Endothelial cell (in vitro differentiated cells): ENCODE measurements at places on chromosomes 1 and 21. TPM values are rescaled to one million over a fixed set of nuclear protein-coding genes. Genes with fewer than 3 reads are reported as not detected.

GRCh38 chr1:20150326-20150705 lies 11.2 kb downstream of the PLA2G2F start:
- H3K4me1 ChIP-seq: peaks cover 4% of the 10 kb centered on the region
- no peak overlapping the region for H3K4me3 ChIP-seq
- no peak for DNase-seq

- H3K4me3 ChIP-seq: peak overlapping the region; percentile 91
- peak; percentile 86 for DNase-seq
- H3K27ac ChIP-seq: no peak overlapping the region
- H3K36me3 ChIP-seq: no peaks in the 10 kb centered on the region
These were observed 11.5 kb upstream of the COL16A1 start for GRCh38 chr1:31715087-31715872.

AQP10 gene
- total RNA-seq: not detected

- no peak overlapping the region for H3K4me3 ChIP-seq
- no peak for DNase-seq
- H3K36me3 ChIP-seq: no peaks in the 10 kb centered on the region
- peaks cover 27% of the 10 kb centered on the region for H3K4me1 ChIP-seq
These were observed 2.3 kb upstream of the GIPC2 start for GRCh38 chr1:78043436-78043835.

GPR61 gene
- total RNA-seq: not detected

CGN gene
- 50.7 TPM for total RNA-seq

DNA sequence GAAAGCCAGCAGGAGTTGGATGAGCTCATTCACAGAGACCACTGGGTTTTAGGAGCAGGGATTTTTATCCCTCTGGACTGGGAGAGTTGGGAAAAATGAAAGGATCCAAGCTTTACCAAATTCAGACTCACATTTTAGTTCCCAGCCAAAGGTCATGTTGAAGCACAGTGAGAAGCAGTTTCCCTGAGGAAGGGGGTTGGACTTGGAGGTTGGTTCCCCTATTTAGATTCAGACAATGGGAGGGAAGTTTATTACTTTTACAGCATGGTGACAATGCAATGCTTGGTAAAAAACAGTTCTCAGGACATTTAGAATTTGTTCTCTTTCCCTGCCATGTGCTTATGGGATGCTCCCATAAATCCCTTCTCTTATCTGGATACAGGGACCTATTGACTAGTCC lies 57.3 kb upstream of the ZNF648 start:
- no peaks in the 10 kb centered on the region for H3K36me3 ChIP-seq
- H3K27ac ChIP-seq: no peak overlapping the region
- DNase-seq: no peak
- peaks cover 3% of the 10 kb centered on the region for H3K4me1 ChIP-seq

INSRR gene
- not detected for total RNA-seq
